Activated CD8-positive, alpha-beta memory T cell treated with anti-CD3 and anti-CD28 coated beads for 4 hours (primary cell): ENCODE measurements at places on chromosomes 6 and 20.

- no peak for DNase-seq
These were observed 51.5 kb downstream of the DSTN start for GRCh38 chr20:17621229-17621968.

DNA sequence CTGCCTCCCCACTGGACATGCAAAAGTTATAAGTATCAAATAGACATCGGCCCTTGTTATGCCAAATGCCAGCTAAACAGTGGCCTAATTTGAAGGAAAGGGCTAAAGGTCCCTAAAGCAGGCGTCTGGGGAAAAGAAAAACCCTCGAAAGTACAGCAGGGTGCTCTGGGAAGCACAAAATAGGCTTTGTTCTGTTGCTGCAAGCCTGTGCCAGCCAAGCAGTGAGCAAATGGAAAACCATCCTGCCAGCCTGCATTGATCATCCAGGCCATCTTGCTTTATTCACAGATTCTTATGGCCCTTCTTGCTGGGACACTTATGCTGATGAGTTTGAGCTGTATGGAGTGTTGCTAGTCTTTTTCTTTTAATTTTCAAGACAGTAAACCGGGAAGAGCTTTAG lies 62.2 kb upstream of the PLEKHG1 start:
- DNase-seq: no peak

- peak; percentile 52 for DNase-seq
These were observed 3.9 kb upstream of the PHF20 start for GRCh38 chr20:35767683-35768481.

- no peak for DNase-seq
These were observed 43.0 kb downstream of the PRDM1 start for GRCh38 chr6:106128981-106129781.

- DNase-seq: no peak
These were observed 373.1 kb upstream of the SOX4 start for GRCh38 chr6:21220271-21220987.

DNA sequence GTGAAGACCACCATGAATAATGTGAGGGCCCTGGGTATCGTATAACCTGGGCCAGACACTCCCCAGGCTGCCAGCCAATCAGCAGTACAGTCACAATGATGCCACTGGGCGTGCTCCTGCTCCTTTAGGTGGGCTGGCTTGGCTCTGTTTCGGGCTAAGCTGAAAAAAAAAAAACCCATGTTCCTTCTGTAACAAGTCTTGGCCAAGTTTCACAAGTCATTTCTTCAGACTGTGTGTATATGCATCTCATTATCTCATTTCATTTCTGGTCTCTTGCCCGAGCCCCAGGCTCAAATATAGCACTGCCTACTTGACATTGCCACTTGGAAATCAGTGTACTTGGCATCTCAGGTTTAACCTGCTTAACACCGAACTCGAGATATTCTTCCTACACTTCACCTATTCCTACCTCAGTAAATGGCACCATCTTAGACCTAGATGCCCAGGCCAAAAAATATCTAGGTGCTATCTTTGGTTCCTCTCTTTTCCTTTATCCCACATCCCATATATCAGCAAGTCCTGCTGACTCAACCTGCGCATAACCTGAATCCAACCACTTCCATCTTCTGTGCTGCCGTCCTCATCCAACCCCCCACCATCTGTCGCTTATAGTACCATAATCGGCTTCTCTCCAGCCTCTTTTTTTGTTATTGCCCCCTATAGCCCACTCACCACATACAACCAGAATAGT lies 1.8 kb downstream of the UQCC2 start:
- DNase-seq: no peak

- DNase-seq: no peak
These were observed 3.1 kb upstream of the EIF6 start for GRCh38 chr20:35287509-35288324.

- DNase-seq: no peak
These were observed 184.9 kb upstream of the TENT5A start for GRCh38 chr6:81937296-81937937.

GRCh38 chr20:33443512-33444239 lies at the start of gene SNTA1:
TSS of gene SNTA1 (minus strand) at chr20:33443763. CDS start at chr20:33443620, 143 bp downstream.
- DNase-seq: peak; percentile 79

- DNase-seq: no peak
These were observed 343.6 kb upstream of the SASH1 start for GRCh38 chr6:147999001-147999540.

- no peak for DNase-seq
These were observed 47.2 kb downstream of the MUC22 start for GRCh38 chr6:31057426-31058003.

- no peak for DNase-seq
These were observed 453.4 kb upstream of the AGPAT4 start for GRCh38 chr6:161727083-161727833.

DNA sequence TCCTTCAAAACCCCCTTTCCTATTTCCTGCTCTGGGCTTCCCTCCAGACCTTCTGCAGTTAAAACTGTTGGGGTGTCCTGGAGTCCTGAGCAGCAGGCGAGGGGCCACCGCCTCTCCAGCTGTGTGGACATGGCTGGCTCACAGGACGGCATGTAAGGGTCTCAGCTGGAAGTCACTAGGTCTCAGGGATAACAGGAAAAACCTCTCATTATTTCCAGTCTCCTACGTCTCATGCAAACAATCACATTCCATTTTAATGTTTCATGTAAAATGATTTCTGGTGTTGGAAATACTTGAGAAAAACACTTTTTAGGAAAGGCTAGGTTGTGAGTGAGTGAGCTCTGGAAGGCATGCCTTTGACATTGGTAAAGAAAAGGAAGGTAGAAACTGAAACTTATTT lies 158.7 kb downstream of the SCML4 start:
- DNase-seq: no peak

DNA sequence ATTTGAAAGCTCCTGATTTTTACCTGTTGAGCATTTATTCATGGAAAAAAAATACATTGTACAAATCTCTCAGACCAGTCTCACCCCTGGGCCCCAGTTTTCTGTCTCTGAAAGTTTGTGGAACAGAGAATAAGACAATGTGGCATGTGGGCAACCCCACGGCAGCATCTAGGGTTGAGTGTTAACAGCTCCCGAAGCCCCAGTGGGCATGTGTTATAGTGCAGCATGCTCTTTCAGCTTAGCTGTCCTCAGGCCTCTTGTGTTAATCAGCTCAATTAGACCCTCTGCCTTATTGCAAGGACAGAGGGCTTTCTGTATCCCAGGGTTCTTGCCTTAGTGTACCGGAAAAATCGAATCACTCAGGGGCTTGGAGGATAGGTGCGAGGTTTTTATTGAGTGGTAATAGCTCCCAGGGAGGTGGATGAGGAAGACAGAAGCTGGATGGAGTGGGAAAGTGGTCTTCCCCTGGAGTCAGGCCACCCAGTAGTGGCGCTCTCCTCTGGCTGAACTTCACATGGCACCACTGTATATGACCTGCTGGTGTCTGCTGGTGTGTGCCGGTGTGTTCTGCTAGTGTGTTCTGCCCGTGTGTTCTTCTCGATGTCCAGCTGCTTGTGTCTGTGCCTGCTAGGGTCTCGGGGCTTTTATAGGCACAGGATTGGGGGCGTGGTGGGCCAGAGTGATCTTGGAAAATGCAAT lies 382.8 kb downstream of the EPM2A start:
- no peak for DNase-seq
